ENCODE measurements at places on chromosomes 1 and 21.

GRCh38 chr1:185973645-185974044 lies 239.5 kb downstream of the HMCN1 start:
- DNase-seq, result no peak

GRCh38 chr1:119966020-119966419 lies 69.7 kb upstream of the ADAM30 start:
- DNase-seq, result no peak

DNA sequence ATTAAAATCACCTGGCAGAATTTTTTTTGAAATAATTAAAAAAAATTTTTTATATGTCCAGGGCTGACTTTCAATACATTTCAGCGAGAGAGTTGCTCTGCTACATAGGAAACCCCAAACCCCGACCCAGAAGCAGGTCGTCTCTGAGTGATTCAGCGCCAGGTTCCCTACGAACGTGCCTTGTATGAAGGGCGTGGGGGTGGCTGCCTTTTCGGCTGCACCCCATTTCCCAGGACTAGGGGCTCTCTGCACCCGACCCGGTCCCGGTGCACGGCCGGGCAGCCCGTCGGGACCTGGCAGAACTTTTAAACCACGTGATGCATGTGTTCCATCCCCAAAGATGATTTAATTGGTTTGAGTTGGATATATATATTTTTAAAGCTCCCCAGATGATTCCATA lies 15.8 kb upstream of the SCYL3 start:
- DNase-seq, result no peak

DNA sequence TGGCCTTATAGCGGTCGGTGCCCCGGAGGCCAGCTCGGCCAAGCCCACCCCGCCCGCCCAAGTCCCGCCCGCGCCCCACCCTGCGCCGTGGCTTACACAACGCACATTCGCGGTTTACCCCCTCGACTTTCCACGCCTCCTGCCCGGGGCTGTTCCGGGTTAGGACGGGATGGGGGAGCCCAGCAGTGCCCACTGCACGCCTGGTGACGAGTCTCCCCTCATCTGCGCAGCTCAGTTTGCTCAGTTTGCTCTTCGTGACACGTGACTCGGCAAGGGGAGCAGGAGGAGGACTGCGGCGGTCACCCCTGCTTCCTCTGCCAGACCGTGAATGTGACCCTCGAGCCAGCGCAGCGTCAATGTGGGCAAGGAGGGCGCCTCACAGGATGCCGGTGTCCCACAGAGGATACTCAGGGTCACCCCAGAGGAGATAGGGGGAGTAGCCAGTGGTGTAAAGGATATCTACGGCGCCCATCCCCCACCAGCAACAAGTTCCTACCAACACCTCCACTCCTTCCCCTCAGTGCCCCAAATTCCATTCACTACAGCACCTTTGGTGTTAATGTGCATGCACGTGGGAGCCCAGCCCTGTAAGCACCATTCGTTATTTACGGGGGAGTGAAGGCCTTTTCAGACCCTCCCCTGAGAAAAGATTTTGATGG lies 350 bp upstream of the S100A6 start:
- DNase-seq, result peak; percentile 89

- DNase-seq, result no peak
Observed at GRCh38 chr1:203470240-203470639, 5.4 kb upstream of the PRELP start.

DNA sequence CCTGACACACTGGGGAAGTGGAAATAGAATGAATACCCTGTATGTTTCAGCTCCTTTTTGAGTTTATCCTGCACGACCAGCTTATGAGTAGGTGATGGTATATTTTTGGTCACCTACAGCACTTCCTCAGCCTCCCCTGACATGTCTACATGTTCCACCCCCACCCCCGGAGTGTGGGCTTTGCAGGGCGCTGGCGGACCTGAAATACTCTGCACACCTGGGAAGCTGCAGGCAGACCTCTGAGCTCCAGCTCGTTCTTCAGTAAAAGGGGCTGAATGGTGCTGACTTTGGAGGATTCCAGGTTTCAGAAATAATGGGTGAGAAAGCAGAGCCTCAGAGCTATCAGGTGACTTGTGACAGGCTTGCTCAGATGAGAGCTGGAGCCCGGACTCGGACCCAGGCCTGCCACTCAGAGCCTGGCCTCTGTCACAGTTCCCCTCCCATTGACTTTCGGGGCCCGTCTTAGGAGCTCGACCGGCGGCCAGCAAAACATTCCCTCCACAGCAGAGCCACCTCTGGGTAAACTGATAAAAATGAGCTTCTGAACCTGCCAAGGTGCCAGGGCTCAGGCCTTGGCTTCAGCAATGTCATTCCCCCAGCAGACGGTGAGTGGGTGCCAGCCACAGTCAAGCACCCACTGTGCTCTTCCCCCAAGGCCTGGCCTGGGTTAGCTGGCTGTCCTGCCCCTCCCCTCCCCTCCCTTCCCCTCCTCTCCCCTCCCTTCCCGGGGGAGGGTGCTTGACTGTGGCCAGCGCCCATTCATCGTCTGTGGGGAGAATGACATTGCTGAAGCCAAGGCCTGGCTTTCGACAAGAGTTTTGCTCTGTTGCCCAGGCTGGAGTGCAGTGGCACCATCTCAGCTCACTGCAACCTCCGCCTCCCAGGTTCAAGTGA lies 30.1 kb downstream of the DOP1B start:
- DNase-seq, result no peak

GRCh38 chr1:85289207-85289847 lies 12.9 kb upstream of the BCL10 start:
- no peak for DNase-seq

GRCh38 chr1:116826818-116827606 lies 72.8 kb downstream of the CD2 start:
- peak; percentile 65 for DNase-seq

DNA sequence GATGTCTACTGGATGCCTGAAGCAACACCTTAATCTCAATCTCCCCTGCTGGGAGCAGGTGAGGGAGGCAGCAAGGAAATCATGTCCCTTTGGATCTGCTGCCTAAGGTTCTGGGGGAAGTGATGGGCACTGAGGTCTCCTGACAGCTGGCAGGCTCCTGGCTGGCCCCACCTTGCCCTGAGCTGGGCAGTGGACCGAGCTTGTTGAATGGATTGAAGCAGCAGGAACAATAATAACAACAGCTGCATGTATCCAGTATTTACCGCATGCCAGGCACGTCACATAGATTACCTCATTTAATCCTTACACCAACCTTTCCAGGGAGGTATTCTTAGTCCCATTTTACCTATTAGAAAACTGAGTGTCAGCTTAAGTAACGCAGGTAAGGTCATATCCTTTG lies 133.9 kb downstream of the PLXNA2 start:
- DNase-seq, result no peak

GRCh38 chr1:223421025-223421424 lies 27.8 kb downstream of the CCDC185 start:
- DNase-seq, result no peak

GRCh38 chr1:186557147-186557777 lies 96.3 kb upstream of the PDC start:
- DNase-seq, result no peak

DNA sequence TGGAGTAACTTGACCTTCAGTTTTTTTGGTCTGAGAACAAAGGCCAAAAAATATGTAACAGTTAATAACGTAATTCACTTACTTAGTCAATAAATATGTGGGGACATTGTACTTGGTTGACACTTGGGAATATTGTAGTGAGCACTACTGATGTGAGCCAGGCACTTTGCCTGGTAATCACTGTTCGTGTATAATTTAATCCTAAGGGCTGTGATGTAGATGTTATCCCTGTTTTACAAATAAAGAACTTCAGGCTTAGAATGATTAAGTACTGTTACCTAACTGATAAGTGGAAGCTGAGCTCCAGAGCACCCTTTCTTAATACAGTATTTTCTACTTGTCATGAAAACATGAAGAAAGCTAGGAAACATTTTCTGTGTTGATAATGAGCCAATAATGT lies 28.0 kb downstream of the PTBP2 start:
- DNase-seq, result no peak

- no peak for DNase-seq
Observed at GRCh38 chr1:245481261-245481660, 326.5 kb downstream of the KIF26B start.

DNA sequence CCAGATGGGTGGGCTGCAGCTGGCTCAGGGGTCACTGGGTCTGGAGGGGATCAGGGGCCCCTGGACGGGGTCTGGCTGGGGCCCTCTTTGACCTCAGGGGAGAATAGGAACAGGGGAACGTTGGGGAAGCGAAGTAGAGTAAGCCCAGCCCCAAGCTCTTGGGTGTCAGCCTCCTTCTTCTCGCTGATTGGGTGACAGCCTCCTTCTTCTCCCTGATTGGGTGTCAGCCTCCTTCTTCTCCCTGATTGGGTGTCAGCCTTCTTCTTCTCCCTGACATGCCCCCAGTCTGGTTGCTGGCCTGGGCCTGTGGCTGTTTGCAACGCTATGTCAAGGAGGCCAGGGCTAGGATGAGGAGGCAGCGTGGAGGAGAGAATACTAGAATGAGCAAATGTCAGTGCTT lies 76.7 kb upstream of the CASZ1 start:
- DNase-seq, result no peak

- no peak for DNase-seq
Observed at GRCh38 chr1:163477276-163477830, 155.6 kb downstream of the NUF2 start.

DNA sequence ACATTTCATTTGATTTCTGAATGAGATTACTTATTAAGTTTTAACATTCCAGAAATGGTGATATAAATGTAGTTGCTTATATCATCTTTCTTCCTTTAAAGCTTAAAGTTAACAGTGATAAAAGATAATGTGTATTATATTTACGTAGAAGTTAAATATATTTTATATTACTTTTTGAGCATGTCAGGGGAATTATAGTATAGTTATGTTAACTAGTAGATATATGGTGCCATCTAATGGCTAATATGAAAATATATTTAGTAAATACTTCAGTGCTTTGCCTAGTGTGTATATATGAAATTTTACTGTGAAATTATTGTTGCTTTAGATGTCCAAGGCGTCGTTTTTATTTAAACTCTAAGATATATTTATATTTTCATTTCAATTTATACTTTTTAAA lies 51.5 kb downstream of the SYT14 start:
- DNase-seq, result no peak

GRCh38 chr1:118077331-118078045 lies 107.5 kb downstream of the SPAG17 start:
- no peak for DNase-seq

- DNase-seq, result no peak
Observed at GRCh38 chr1:207808322-207808705, 56.5 kb downstream of the CD46 start.

DNA sequence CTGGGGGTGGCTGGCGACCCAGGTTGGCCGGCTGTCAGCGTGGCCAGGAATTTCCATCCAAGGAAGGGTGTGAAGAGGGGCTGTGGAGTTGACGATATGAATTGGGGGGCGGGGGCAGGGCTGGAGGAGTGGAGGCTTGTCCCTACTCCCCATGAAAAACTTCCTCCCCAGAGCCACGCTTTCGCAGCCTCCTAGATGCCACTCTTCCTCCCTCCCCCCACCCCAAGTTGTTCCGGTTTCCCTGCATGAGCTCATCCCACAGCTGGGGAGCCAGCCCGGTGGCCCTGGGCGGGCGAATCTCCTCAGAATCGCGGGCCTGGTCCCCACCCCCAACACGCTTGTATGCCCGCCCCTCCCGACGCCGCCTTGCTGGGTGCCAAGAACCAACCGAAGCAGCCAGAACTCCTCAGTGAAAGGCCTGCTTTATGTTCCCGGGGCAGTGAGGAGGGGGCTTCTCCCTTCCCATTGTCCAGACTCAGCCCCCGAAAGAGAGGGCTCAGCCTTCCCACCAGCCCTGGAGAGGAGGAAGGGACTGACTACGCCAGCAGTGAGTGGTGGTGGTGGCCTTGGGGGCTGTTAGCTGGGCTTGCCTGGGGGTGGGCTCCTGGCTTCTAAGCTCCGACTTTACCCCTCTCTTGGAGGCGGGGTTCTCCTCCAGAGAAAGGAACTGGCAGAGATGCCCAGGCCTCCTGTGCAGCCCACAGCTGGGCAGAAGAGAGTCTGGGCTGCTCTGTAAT lies 1.8 kb upstream of the CSMD2 start:
- DNase-seq, result no peak

DNA sequence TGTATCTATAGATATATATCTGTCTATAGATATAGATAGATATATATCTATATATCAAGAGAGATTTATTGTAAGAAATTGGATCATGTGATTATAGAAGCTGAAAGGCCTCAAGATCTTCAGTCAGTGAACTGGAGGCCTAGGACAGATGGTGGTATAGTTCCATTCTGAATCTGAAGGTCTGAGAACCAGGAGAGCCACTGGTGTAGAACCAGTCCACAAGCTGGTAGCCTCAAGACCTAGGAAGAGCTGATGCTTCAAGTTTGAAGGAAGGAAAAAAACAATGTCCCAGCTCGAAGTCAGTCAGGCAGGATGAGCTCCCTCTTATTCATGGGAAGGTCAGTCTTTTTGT lies 213.2 kb upstream of the JUN start:
- DNase-seq, result no peak

DNA sequence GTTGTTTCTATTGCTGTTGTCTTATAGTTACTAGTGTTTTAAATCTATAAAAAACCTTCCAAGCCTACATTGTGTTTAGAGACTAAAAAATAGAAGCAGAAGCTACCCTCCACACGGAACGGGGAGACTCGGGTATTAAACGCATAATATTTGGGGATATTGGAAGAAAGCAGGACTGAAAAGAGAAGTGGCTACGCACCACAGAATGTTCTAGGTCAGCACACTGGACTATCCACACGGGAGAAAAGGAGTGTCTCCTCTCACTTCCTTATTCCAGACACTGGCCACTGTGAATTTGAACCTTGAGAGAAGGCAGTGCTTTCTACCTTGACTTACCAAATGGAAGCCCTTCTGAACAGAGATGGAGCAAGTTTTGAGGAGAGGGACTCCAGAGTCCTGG lies 1.0 kb upstream of the OR10J4 start:
- no peak for DNase-seq

- DNase-seq, result no peak
Observed at GRCh38 chr1:241401156-241401555, 44.2 kb upstream of the RGS7 start.

Data from CD4-positive, alpha-beta T cell treated with Interleukin-2 at 100 ng/mL for 4 hours (primary cell).